ENCODE measurements at places on chromosomes 1 and 21.

DNA sequence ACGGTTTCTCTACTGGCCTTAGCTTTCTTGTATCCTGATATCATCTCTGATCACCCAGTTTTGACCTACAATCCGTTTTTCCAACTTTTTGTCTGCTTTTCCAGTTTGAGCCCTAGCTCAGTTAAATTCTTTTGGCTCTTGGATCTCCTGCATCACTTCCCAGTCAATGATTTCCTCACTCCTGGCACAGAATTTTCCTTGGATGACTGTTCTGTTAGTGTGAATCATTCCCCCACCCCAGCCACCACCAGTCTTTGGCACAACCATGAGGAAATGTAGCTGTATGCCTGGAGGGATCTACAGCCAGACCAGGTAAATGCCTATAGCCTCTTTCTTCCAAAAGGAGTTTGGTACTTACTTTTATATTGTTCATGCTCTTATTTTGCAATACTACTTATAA, 187.2 kb upstream of the PTGFR start:
- DNase-seq, result no peak

- DNase-seq, result no peak
Observed at GRCh38 chr1:17586172-17586964, 46.9 kb downstream of the ARHGEF10L start.

DNA sequence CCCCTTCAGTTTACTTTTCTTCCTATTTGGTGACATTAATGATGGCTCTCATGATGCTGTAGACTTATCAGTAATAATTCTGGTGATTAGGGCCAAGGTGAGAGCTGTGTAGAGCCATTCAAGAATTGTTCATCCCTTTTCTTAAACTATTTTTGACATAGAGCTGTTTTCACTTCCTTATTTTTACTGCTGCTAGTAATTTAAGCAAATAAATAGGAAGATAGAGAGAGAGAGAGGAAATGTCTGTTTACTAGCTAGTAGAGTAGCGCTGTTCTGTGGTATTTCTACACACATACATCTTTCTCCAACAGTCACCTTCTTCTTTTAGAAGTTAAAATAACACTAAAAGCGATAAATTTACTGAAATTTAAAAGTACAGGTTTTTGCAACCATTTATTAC, 678.0 kb upstream of the ZP4 start:
- DNase-seq, result no peak

DNA sequence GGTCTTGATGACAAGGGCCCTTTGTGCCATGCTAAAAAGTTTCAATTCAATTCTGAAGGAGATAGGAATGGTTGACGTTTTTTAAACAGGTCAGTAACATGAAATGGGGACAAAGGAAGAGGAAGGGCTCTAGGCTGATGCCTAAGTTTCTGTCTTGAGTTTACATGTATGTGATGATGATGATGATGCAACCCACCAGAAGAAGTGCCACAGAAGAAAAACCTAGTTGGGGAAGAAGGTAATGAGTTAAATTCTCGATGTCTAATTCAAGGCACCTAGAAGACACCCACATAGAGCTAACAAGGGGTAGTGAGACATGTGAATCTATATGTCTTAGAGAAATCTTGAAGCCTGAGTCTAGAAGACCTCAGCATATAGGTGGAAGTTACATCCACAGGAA, 44.4 kb upstream of the ATP1A1 start:
- DNase-seq, result no peak

GRCh38 chr1:198841477-198841876, 202.6 kb downstream of the PTPRC start:
- no peak for DNase-seq

- no peak for DNase-seq
Observed at GRCh38 chr1:10916991-10917390, 95.5 kb upstream of the TARDBP start.

DNA sequence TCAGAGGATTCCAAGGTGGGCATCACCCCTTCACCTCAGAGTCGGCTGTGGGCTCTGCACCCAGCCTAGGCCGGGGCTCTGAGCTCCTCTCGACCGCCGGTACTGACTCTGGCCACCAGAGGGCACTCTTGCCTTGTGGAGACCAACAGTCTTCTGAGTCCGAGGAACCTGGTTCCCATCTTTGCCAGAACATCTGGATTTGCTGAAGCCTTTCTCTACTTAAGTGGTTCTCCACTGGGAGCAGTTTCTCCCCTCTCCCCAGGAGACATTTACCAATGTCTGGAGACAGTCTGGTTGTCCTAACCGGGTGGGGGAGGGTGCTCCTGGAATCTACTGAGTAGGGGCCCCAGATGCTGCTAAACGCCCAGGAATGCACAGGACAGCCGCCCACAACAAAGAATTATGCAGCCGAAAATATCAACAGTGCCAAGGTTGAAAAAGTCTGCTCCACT, 9.4 kb downstream of the ETV3L start:
- peak; percentile 73 for DNase-seq

- DNase-seq, result no peak
Observed at GRCh38 chr1:14424325-14425002, 174.0 kb upstream of the KAZN start.

DNA sequence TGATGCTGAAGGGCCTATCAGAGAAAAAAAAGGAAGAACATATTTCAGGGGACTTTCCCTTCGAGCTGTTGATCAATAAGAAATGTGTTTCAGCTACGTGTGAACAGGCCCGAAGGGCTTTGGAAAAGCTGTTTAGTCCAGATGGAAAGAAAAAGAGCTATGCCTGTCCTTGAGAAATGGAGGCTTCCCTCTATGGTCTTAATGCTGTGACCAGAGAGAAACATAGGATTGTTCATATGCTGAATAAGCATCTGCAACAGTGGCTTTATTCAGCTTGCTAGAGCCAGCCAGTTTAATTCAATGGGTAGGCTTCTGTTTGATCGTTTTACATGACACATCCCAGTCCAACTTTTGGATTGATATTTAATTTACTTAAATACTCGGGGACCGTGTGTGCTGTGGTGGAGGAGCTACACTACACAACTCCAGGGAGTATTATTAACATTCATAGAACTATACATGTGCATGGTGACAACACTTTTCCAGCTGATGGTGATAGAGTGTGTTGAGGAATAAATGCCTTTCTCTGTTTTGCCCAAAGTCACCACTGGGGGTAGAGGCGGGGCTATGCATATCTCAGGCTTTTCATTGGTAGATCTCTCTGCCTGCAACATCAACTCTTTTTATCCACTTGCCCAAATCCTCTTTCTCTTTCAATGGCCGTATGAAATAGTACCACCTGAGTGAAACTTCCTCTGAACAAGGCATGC, 106.7 kb upstream of the C8B start:
- DNase-seq, result no peak

GRCh38 chr1:157124855-157125254, 13.3 kb downstream of the ETV3 start:
- DNase-seq, result no peak

All from stimulated activated CD4-positive, alpha-beta T cell treated with anti-CD3 and anti-CD28 coated beads, TNF-alpha, amount 100 ng/mL, for 24 hours (primary cell).